ENCODE measurements at places on chromosomes 7 and 10. TPM values are rescaled to one million over a fixed set of nuclear protein-coding genes. Genes with fewer than 3 reads are reported as not detected.

The EBLN1 gene
- not detected for polyA plus RNA-seq

The TFEC gene
- 0.02 TPM for polyA plus RNA-seq

The TYW1B gene
- 1.4 TPM for polyA plus RNA-seq

The MSRB2 gene
- 42.3 TPM for polyA plus RNA-seq

The SDK1 gene
- 1.2 TPM for polyA plus RNA-seq

The PAX4 gene
- not detected for polyA plus RNA-seq

The A1CF gene
- polyA plus RNA-seq: not detected

The CALHM2 gene
- 0.10 TPM for polyA plus RNA-seq

The ENKUR gene
- polyA plus RNA-seq: 0.06 TPM

The BUD31 gene
- 124 TPM for polyA plus RNA-seq

The STEAP1 gene
- 23.4 TPM for polyA plus RNA-seq

The GPER1 gene
- 6.4 TPM for polyA plus RNA-seq

The C7orf57 gene
- 0.41 TPM for polyA plus RNA-seq

The PFKP gene
- 143 TPM for polyA plus RNA-seq

The STOX1 gene
- polyA plus RNA-seq: 0.21 TPM

The SUN3 gene
- polyA plus RNA-seq: 0.12 TPM

The CASD1 gene
- polyA plus RNA-seq: 12.2 TPM

The STK32C gene
- polyA plus RNA-seq: 27.8 TPM

The LLCFC1 gene
- polyA plus RNA-seq: not detected

The NOS3 gene
- polyA plus RNA-seq: 0.15 TPM

The AMPH gene
- 0.05 TPM for polyA plus RNA-seq

The C10orf62 gene
- polyA plus RNA-seq: 0.19 TPM

Measured in SK-N-SH (cell line).